Stimulated activated CD4-positive, alpha-beta T cell treated with anti-CD3 and anti-CD28 coated beads, Interleukin-4, amount 100 ng/mL, for 24 hours (primary cell): ENCODE measurements at places on chromosomes 12 and 14.
A peak's percentile ranks its signal among the peaks of the same experiment; 100 is the strongest.

DNA sequence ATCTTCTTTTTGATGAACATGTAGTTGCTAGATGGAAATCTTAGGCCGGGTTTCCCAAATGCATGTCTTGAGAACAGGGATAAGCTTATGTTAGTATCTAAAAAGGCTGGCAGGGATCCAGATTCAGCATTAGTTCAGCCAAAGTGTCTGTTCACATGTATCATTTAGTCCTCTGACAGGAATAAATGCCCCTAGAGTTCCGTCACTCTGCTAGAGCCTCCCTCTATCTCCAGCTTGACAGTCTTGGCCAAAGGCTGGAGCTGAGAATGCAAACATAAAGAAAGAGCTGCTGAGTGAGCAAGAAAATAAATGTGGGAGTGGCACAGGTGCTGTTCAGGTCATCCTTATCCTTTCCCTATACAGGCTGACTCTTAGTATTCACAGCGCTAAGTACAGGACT, 13.8 kb upstream of the NELL2 start:
- no peak for DNase-seq

- DNase-seq, result no peak
These were observed 26.2 kb upstream of the LRRK2 start for GRCh38 chr12:40198601-40199000.

DNA sequence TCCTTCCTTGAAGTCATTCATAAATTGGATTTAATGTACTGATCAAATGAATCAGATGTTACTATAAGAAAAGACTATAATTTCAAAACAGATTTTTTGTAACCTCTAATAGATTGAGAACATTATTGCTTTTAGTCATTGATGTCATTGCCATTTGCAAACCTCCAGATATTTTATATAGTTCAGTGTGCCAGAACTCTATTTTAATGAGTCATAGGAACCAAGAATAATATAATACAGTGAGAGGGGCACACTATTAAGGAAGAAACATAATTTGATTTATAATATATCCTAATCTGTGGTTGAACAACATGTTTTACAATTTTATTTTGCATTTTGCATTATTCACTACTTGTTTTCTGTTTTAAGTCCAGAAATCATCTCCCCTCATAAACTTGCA, 78.0 kb downstream of the LRRC9 start:
- DNase-seq, result no peak

DNA sequence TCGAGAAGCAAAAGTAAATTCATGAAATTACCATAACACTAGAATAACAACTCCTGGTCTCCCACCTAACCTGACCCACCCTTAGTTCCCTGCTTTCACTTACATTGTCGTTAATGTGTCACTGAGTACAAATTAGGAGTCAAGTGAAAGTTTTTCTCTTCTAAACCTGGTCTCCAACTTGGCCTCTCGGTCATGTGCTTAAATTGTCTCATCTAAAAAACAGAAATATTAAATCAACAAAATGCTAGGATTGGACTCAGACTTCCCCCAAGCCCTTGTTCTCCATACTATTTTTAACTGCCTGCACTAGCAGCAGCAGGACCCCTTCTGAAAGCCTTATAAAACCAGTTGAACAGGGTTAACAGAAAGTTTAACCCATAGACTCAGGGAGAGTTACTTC, 1.8 kb upstream of the BTG1 start:
- DNase-seq, result no peak

DNA sequence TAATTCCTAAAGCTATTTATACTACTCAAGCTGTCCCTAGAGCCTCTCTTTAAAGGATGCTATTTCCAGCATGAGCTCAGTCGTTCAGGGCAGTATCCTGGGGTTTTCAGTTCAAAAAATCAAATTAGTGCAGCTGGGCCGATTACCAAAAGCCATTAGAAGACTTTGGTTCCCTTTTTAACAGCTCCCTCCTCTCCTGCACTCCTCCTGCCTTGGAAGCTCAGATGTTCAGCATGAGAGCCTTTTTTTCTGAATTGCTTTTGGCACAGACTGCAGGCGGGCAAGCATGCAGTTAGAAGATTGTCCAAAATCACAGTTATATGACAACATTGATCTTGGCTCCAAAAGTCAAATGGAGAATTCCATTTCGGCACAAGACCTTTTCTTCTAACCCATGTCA, 179.6 kb downstream of the SLC35F4 start:
- no peak for DNase-seq

- DNase-seq, result no peak
These were observed 70.3 kb upstream of the PYGL start for GRCh38 chr14:51014625-51015024.

GRCh38 chr12:64494998-64495729, 43.2 kb downstream of the TBK1 start:
- no peak for DNase-seq

- DNase-seq, result no peak
These were observed 38.5 kb downstream of the TAOK3 start for GRCh38 chr12:118334241-118334640.

- peak; percentile 27 for DNase-seq
These were observed 97.6 kb upstream of the SLC38A2 start for GRCh38 chr12:46470036-46470627.

DNA sequence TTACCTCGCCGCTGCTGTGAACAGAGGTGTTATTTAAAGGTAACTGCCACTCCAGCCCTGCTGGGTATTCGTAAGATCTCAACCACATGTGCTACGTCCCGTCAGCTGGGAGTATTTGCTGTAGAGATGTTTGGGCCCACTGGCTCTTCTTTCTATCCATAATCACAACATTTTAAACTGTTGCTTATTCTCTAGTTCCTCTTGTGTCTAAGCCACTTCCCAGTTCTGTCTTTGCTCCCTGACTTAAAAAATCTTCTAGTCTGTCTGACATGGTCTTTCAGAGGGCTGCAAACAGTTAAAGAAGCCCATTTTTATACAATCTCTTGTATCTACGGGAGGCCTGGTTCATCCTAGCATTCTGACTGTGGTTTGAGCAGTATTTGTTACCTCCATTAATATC, 33.2 kb upstream of the HELB start:
- no peak for DNase-seq

- no peak for DNase-seq
These were observed 745.7 kb downstream of the DIO2 start for GRCh38 chr14:79465651-79466050.

GRCh38 chr12:131076791-131077747, 123.4 kb downstream of the ADGRD1 start:
- DNase-seq, result no peak
